Right cardiac atrium (tissue), 5 donors: ENCODE measurements at places on chromosomes 7 and 10. TPM values are rescaled to one million over a fixed set of nuclear protein-coding genes. Genes with fewer than 3 reads are reported as not detected.

Gene INSYN2A
- not detected for total RNA-seq

Gene CRTAC1
- 12.9 TPM for total RNA-seq

Gene CACNA2D1
- total RNA-seq, result 50.2 TPM

Gene OIT3
- 3.0 TPM for total RNA-seq

Gene CTTNBP2
- 4.1 TPM for total RNA-seq

Gene FAM171A1
- total RNA-seq, result 15.0 TPM

Gene SEMA3E
- total RNA-seq, result 1.4 TPM

Gene CPA2
- total RNA-seq, result not detected

Gene INSIG1
- 16.5 TPM for total RNA-seq

Gene LIPM
- not detected for total RNA-seq
